ENCODE measurements at places on chromosomes 5 and 9.

DNA sequence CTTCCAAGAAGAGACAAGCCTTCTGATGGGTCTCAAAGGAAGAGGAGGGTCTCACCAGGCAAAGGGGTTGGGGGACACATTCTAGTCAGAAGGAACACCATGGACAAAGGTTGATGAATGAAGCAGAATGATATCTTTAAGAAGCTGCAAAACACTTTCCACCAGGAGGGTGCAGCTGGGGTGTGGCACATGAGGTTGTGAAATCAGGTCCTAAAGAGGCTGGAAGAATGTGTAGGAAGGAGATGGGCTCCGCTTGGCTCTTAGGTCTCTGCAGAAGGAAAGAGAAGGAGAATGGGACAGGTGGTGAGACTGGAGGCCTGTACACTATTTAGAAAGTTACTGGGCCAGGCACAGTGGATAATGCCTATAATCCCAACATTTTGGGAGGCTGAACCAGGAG is 328.6 kb downstream of the PDE4D start:
- DNase-seq = no peak

GRCh38 chr9:130286781-130287428 is 21.3 kb downstream of the HMCN2 start:
- no peak for DNase-seq

- no peak for DNase-seq
Observed at GRCh38 chr9:89358376-89358916, 40.1 kb downstream of the SECISBP2 start.

DNA sequence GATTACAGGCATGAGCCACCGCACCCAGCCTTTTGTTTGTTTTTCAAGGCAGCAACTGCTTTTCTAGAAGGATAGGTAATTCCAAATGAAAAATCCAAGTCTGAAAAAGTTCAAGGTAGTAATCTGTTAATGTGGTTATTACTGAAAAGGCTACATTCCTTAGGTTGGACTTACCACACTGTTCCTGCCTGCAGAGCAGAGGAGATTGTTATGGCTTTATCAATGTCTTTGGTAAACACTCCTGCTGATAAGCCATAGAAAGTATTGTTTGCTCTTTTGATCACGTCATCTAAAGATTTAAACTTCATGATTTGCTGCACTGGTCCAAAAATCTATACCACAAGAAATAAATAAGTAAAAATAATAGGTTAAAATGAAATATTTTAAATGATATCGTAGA is 43.4 kb downstream of the ALDH1A1 start:
- no peak for DNase-seq

- DNase-seq = no peak
Observed at GRCh38 chr5:9283473-9283872, 262.4 kb downstream of the SEMA5A start.

- no peak for DNase-seq
Observed at GRCh38 chr5:149388498-149389190, 9.6 kb upstream of the IL17B start.

- no peak for DNase-seq
Observed at GRCh38 chr5:55865831-55866230, 14.7 kb downstream of the IL31RA start.

DNA sequence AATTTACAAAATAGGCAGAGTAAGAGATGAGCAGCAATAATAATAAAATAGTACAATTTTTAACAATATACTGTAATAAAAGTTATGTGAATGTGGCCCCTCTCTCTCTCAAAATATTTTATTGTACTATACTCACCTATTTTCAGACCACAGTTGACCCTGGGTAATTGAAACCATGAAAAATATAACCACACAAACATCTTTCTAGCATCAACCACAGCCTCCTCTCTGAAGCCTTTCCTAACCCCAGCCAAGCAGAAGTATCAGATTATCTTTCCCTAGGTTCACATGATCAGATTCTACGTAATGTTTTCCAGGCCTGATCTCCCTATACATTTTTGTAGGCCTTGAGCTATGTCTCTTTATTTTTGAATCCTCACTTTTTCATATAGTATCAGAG is 35.2 kb downstream of the DNAH5 start:
- DNase-seq = no peak

DNA sequence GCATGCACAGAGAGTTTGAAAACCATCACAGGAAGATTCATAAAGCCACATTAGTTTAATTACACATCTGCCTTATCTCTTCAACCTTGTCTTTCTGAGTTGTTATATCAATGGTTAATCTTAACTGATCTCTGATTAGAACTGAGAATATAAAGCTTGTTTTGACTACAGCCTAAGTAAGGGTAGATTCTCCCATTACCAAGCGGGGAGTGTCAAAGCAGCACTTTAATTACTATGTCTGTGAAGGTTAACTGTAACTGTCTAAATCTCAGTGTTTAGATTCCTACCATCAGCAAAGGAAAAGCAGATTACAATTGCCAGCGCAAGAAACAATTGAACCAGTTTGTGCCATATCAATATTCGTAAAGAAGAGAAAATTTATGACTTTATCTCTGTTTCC is 348.7 kb downstream of the CDH12 start:
- no peak for DNase-seq

DNA sequence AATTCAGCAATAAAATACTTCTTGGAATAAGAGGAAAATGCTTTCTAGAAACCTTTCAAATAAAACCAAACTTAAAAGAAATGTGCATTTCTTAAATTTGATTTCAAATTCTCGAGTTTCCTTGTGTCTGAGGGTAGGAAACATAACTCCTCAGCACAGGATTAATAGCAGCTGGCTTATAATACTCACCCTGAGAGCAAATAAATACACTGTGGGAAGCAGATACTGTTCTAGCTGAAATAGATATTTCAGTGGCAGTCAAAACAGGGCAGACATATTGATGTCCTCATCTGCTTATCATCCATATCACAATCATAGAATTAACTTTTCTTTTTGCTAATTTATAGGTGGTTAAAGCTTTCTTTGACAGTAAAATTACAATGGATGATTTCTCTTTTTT is 24.1 kb upstream of the FEM1C start:
- no peak for DNase-seq

DNA sequence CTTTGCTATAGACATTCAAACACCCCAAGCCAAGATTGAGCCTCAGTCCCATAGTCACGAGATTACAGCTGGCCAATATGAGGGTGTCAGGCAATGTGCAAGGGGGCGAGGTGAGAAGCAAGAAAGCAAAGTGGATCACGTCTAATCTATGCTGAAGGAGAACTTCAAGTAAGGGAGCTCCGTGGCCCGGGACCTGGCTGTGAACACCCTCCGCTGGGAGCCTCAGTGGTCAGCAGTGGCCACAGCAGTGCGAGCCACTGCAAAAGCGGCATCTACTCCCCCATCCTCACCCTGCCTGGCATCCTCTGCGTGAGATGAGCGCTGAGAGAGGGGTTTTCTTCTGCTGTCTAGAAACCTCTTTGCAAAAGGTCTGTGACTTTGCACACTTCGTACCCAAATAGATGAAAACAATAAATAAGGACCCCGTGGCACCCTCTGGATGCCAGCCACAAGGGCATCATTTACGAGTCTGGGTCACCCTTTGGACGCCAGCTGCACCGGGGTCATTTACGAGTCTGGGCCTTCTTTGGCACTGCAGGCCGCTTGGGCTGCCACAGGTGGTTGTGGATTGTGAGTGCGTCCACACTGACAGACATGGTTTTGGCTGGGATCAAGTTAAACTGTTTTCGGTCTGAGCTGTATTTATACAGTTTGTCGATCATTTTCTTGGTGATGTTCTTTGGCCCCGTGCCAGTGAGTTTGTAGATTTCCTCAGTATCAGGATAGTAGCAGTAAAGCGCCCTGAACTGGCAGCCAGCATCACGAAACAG is 96.4 kb downstream of the CAMSAP1 start:
- no peak for DNase-seq

DNA sequence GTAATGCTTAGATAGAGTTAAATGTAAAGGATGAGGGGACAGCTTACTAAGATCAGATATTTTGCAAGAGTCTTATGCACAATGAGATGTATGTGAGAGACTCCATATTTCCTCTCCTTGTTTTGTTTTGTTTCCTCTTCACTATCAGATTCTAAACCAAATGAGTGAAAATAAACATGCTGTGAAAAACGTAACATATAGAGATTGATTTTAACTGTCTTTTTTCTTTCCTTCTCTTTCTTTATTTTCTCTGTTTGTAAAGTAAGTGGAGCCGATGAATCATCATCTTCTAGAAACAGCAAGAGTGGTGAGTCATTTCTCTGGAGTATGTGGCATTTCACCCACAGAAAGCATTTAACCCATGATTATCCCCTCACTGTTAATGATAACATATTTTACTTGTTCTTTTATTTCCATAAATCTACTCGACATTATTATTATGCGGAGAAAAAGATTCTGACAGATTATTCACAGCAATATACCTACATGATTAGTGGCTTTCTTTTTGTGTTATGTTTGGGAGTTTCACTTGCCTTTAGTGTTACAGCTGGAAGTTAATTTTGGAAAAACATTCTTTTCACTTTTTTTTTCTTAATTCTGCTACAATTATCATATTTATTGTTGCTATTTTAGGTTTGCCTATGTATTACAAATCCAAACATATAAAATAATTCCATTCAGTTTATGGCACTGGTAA is 2.1 kb upstream of the ANXA1 start:
- DNase-seq = no peak

DNA sequence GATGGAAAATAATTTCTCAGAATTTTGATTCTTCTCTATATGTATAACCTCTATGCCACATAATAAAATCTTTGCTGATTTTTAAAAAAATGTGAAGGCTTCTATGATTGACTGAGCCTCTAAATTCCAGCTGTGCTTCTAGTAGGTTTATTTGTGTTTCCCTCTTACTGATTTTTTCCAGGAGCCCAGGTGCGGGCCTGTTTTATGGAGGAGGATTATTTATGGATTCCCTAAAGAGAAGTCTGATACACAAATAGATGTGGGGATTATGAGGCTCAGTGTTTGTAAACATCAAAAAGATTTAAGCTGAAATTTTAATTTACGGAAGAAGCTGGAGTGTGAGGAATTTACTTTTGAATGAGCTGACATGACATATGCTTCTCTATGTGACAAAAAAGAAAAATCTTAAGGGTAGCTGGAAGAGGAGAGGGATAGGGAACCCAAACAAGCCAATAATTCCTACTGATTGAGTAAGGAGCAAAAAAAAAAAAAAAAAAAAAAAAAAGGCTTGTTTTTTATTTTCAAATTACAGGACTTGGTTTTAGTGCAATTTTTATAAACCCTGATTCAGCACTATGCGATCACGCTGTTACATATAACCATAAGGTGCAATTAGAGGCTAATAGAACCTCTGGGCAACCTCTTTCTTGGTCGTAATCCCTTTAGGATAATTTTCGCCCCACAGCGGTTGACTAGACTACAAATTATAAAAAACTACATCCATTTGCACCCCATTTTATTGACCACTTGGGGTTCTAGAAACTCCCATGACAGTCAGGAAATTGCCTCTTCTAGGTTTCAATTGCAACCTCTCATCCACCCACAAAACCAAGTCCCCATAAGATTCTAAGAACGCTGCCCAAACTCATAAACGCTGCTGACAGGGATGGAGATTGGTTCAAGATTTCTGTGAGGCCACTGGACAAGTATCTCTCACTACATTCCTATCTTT is 44.4 kb upstream of the RAI14 start:
- DNase-seq = no peak

DNA sequence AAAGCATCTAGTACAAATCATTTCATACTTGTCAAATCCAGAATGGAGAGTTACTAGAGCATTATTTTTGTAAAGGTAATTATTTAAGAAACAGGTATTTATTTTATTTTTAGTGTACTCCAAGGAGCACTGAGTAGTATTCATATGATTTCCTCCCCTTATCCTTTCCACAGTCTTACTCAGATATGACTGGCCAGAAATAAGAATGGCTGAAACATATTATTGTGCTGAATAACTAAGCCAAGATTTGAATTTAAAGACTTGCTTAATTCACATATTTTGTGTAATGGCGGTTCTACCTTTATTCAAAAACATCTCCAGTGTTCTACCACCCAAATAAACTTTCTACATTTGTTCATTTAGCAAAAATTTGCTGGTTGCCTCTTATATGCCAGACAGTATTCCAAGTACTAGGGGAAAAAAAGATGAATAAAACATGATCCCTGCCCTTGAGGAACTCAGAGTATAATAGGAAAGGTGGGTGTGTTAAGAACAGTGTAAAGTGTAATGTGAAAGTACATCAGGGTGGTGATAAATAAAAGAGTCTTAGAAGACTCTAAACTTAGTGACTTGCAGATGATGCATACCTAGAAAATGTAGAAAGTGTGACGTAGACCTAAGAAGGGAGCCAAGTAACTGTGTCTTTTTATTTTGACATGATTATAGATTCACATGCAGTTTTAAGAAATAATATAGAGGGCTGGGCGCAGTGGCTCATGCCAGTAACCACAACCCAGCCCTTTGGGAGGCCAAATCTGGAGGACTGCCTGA is 110.4 kb upstream of the GRHPR start:
- DNase-seq = no peak

GRCh38 chr9:113541019-113541900 is 77.7 kb downstream of the RGS3 start:
- no peak for DNase-seq

DNA sequence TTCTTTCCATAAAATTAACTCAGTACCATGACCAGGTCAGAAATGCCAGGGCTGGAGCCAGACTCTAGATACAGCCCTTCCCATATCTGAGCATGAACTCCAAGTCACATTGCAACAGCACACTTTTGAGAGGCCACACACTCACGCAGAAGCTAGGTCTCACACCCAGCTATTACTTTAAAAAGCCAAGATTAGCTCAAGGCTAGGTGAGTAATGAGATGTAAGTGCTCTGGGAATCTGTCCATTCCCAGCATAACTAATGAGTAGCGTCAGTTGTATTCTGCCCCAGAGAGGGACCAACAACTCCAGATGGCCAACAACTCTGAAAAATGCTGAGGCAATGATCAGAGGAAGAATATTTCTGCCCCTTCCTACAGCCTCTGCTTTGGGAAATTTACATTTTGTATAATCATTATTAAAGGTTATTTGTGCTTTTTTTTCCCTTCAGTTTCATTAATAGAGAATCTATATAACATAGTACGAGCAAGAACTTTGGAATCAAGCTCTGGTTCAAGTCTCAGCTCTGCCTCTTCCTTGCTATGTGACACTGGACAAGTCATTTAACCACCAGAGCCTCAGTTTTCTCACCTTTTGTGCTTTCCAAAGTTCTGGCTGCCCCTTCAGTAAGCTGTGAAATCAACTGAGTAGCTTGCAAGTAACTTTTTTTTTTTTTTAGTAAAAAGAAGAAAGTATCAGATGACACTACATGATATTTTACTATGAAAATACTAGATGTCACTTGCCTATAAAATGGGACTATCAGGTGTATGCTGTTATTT is 118.3 kb downstream of the NR6A1 start:
- no peak for DNase-seq

GRCh38 chr9:70656281-70656680 is 241.8 kb upstream of the KLF9 start:
- DNase-seq = no peak

DNA sequence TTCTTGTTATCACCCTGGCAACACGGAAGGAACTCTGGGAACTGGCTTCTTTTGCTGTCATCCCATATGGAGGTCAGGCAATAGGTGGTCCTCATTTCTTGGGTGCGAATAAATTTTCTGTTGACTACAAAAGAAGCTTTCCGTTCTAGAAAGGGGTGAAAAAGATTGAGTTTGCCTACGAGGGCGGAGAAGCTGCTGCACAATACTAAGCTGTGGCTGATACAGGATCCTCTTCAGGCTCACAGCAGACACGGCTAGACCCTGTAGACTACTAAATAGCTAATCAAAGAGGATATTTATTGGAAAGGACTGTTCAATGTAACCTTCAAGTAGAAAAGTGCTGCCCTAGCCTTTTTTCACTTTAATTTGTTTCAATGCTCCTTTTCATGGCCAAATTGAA is 58.1 kb downstream of the TJP2 start:
- DNase-seq = no peak

GRCh38 chr9:83359039-83359438 is 179.2 kb downstream of the FRMD3 start:
- DNase-seq = no peak

GRCh38 chr9:104934691-104935500 is 6.9 kb upstream of the ABCA1 start:
- no peak for DNase-seq
